ENCODE measurements at places on chromosomes 3 and 15.

DNA sequence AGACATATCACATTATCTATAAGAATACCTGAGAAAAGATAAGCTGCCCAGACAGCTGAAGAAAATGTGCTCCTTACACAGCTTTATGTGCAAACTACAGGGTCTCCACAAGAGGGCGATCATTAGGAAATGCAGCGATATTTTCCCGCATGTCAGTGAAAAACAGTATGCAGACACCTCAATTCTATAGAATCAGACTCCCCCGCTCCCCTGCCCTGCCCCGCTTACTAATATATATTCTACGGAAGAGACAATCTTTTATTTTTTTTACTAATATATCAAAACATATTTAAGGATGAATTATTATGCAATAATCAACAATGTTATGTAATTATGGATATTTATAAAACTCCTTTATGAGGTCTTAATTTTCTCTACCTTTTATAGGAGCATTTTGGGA is 681.3 kb downstream of the ROBO1 start:
- DNase-seq, result peak; percentile 4

- no peak for DNase-seq
Measured at GRCh38 chr3:115402651-115403050, 220.7 kb upstream of the GAP43 start.

DNA sequence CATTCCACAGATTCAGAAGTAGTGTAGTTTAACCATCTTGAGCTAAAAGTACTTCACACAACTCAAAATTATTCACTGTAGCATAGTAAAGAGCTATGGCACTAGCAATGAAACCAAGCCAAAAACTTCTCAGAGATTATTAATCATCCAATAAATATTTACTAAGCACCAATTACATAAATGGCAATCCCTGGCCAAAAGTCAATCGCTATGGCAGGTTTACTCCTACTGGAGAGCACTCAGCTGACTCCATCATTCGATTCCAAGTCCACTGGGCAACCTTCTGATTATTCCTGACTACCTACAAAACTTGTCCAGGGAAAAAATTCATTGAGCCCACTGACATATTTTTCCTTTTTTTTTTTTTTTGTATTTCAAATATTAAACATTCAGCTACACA is 23.9 kb downstream of the ATP13A3 start:
- no peak for DNase-seq

DNA sequence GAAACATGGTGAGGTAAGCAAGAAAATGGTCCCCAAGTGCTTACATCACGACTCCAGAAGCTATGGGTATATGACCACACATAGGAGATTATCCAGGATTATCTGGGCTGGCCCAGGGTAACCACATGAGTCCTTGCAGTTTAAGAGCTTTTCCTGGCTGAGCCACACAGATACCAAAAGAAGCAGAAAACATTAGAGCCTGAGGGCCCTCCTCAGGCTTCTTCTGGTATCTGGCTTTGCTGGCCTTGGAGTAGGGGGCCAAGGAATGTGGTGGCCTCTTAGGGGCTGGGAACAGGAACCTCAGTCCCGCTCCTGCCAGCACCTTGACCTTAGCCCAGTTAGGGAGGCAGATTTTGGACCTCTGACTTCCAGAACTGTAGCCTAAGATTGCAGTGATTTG is 259.1 kb downstream of the KCNMB2 start:
- no peak for DNase-seq

GRCh38 chr15:49860101-49860500 is 239.3 kb downstream of the DTWD1 start:
- DNase-seq, result no peak

GRCh38 chr3:46422617-46423016 is 15.6 kb downstream of the CCRL2 start:
- DNase-seq, result no peak

DNA sequence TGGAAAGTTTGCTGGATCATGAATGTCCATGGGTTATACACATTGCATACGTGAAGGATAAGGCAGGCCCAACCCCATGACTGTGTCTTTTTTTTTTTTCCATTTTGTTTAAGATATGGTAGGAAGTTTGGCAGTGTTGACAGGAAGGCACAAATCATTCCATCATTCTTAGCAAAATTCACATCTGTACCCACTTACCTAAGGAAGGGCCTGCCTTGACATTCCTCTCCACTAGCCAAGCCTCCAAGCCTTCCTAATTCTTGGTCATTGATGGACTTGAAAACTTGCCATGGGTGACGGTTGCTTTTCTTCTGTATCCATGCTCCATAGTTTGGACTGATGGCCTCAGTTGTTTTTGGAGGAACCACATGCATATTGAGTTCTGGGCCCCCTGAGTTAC is 54.4 kb downstream of the ARNT2 start:
- DNase-seq, result no peak

DNA sequence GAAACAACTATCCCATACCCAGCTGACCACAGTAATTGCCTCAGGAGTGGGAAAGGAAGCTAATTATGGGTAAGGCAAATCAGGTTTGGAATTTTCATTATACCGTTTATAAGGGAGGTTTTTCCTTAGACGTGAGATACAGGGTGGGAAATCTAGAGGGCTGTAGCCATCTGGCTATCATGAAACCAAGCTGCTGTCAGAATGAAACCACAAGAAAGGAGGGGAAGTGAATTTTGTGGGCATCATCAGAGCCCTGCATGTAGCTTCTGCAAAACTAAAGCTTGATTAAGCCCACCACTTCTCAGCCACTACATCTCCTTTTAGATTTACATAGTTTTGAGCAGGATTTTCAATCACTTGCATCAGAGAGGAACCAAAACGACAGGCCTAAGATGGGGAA is 893.5 kb downstream of the TUSC7 start:
- DNase-seq, result no peak

DNA sequence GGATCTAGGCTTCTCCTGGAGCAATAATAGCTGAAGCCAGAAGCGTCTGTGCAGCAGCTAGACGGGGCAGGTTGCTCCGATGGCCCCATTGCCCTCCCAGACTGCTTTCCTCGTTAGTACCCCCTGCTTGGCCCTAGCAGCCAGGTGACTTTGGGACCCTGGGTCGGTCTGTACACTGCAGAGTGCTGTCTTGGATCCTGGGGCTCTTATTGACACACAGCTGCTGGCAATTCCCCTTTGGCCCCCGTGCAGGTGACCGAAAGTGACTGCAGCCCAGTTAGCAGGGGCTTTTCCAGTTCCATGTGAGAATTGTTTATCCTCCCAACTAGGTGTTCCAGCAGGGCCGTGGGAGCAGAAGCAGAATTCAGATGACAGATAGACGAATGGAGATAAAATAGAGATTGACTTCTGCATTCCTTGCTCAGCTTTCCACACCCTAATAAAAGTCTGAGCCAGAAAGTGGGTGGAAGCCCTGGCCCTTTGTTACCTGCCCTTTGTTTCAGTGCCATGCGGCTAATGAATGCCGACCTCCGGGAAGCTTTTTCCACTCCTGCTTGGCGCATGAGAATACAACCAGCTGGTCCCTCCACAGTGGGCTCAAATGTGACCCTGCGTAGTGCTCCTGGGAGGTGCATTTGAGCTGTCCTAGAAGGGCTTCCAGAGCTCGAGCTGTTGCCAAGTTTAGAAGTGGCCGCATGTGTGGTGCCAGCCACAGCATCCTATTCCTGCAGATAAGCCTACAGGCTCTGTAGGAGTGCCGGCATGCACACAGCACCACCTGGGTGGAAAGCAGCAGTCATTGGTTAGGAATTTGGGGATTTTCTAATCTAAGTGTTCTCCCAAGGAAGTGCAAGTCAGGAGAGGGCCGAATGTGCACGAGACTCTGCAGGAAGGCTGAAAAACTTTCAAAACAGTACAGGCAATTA is 94.4 kb downstream of the SLCO3A1 start:
- DNase-seq, result no peak

- peak; percentile 15 for DNase-seq
Measured at GRCh38 chr15:66702035-66702786, at the start of gene SMAD6. SMAD6 (plus strand) TSS chr15:66702236; CDS start chr15:66703259, 1,023 bp downstream.

DNA sequence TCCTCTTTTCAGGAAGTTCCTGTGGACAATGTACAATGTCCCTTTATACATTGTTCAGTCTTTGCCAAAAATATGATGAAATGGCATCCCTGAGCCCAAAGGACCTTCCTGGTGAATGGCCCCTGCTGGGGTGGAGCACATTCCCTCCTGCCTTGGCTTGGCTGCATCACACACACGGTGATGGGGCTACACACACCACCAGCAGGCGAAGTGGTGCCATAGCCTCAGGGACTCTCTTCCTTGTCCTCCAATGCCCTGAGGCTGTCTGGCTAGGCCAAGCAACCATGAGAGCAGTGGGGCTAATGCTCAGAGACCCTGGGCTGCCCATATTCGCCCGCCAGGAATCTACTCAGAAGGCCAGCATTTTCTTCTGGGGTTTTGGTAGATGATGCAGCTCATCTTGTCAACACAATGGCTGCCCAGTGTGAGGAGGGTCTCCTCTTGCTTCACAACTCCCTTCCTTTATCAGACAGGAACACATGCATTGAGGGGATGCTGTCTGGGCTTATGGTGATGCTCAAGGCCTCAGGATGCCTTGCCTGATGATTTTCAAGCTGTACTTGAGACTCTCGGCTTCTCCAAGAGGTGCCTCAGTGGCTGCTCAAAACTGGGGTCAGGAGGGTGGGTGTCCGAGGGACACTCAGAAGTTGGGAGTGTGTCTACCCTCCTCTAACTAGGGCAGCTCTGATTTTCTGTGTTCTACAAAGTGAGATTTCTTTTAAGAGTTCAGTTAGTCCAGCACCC is 40.9 kb upstream of the EPHB1 start:
- DNase-seq, result no peak

DNA sequence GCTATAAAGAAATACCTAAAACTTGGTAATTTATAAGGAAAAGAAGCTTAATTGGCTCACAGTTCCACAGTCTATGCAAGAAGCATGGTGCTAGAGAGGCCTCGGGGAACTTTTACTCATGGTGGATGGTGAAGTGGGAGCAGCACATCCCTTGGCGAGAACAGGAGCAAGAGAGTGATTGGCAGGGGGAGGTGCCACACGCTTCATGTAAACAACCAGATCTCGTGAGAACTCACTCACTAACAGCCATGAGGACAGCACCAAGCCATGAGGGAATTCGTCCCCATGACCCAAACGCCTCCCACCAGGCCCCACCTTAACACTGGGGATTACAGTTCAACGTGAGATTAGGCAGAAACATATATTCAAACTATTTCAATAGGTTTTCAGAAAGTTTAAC is 28.0 kb downstream of the GABRB3 start:
- no peak for DNase-seq

- DNase-seq, result no peak
Measured at GRCh38 chr3:80734920-80735319, 967.1 kb upstream of the ROBO1 start.

DNA sequence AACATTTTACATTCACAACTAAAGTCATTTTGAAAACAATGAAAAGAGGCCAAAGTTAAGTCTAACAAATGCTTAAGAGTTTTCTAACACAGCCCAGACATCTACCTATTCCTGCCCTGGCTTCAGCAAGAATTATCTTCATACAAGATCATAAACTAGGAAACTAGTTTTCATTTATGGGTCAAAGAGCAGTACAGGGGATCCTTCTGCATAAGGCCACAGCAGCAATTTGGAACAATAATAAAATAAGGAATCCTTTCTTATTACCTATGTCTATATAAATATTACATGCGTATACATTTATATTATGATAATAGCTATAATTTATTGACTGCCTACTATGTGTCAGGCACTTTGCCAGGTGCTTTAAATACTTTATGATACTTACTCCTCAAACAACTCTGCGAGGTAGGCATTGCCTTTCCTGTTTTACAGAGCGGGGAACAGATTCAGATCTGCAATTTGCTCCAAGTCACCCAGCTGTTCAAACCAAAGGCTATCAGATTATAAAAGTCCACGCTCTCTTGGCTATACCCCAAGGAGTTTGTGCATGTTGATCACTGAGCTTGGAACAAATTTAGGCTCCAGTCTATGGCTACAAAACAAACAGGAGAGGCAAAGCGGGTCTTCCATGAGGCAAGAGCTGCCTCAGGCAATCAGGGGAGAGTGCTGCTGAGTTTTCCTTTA is 196.4 kb downstream of the RORA start:
- DNase-seq, result no peak

GRCh38 chr3:116969135-116969534 is 259.6 kb downstream of the TUSC7 start:
- DNase-seq, result no peak

DNA sequence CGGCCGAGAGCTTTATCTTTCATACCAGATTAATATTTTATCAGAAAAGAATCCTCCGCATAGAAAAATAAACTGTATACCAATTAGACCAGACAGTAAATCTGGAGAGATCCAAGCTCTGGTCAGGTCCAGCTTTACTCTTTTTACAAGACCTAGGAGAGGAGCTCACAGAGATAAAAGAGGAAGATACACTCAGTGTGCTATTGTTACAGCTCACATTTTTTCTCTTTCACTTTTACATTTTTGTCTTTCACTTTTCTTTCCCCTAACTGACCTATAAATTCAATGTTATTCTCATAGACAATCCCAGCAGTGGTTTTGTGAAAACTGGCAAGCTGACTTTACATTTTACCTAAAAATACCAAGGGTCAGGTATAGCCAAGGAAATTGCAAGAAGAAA is 55.8 kb downstream of the GUCA1C start:
- DNase-seq, result no peak

Measured in hematopoietic multipotent progenitor cell treated with erythropoietin and hydrocortisone succinate and interleukin-3 and kit ligand, for 17 days (in vitro differentiated cells).